Natural killer cell treated with Interleukin-12 subunit alpha and Interleukin-12 subunit beta and Interleukin-15 and Interleukin-18, amount 100 ng/mL, for 72 hours (primary cell): ENCODE measurements at places on chromosomes 12 and 14. TPM values are rescaled to one million over a fixed set of nuclear protein-coding genes. Genes with fewer than 3 reads are reported as not detected.

ARMH4 gene
- total RNA-seq: not detected

TSPAN11 gene
- total RNA-seq: not detected

C14orf132 gene
- total RNA-seq: not detected

LRTM2 gene
- not detected for total RNA-seq

GLIPR1L1 gene
- total RNA-seq: not detected

PROX2 gene
- 1.5 TPM for total RNA-seq

GLI1 gene
- total RNA-seq: 1.0 TPM

LRRK2 gene
- 0.47 TPM for total RNA-seq

MARK3 gene
- 101 TPM for total RNA-seq

LRIG3 gene
- total RNA-seq: not detected

LRRC9 gene
- total RNA-seq: not detected

SERPINA5 gene
- total RNA-seq: not detected

CLEC4A gene
- total RNA-seq: not detected

KRT71 gene
- total RNA-seq: not detected

IGF1 gene
- total RNA-seq: 0.05 TPM

CHST11 gene
- total RNA-seq: 374 TPM

TAS2R7 gene
- total RNA-seq: not detected

KIF5A gene
- 0.29 TPM for total RNA-seq

PARPBP gene
- 14.2 TPM for total RNA-seq

CACNB3 gene
- total RNA-seq: 6.9 TPM

TPPP2 gene
- not detected for total RNA-seq

FGF23 gene
- total RNA-seq: not detected

GUCY2C gene
- not detected for total RNA-seq

MAX gene
- total RNA-seq: 171 TPM

TGM1 gene
- total RNA-seq: 8.7 TPM

ZNF891 gene
- 1.4 TPM for total RNA-seq

OTOGL gene
- total RNA-seq: not detected

DBX2 gene
- total RNA-seq: not detected

ADAM21 gene
- 0.10 TPM for total RNA-seq

AQP6 gene
- total RNA-seq: not detected

ACSM4 gene
- not detected for total RNA-seq

MAP1LC3B2 gene
- 2.8 TPM for total RNA-seq

MSI1 gene
- not detected for total RNA-seq

VPS33A gene
- 31.8 TPM for total RNA-seq

TAS2R10 gene
- 1.0 TPM for total RNA-seq

OAS1 gene
- total RNA-seq: 4.7 TPM
